ENCODE measurements at places on chromosomes 3 and 15. TPM values are rescaled to one million over a fixed set of nuclear protein-coding genes. Genes with fewer than 3 reads are reported as not detected.

- DNase-seq = peak; percentile 63
These were observed 517.3 kb downstream of the MECOM start for GRCh38 chr3:169146179-169146665.

The RTF1 gene
- 35.7 TPM for total RNA-seq

DNA sequence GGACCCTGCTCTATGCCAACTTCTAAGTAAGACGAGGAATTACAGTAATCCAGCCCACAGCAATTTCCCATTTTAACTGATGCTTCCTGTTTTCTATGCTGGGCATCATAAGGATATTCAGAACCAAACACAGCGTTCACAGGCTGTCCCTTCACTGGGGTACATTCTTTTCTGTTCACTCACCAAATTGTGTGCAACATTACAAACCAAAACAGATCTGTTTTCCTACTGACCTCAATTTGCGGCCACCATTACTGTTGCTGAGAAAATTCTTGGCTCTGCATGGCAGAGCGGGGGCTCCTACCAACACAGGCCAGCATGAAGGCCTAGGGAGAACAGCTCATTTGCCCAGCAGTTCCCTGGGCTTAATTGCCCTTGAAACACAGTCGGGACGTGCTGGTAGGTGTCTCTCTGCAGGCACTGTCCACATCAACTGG, 76.5 kb downstream of the MYO1E start:
- no peak for DNase-seq

GRCh38 chr15:78000091-78000926, 77.2 kb downstream of the TBC1D2B start:
- peak; percentile 88 for DNase-seq

DNA sequence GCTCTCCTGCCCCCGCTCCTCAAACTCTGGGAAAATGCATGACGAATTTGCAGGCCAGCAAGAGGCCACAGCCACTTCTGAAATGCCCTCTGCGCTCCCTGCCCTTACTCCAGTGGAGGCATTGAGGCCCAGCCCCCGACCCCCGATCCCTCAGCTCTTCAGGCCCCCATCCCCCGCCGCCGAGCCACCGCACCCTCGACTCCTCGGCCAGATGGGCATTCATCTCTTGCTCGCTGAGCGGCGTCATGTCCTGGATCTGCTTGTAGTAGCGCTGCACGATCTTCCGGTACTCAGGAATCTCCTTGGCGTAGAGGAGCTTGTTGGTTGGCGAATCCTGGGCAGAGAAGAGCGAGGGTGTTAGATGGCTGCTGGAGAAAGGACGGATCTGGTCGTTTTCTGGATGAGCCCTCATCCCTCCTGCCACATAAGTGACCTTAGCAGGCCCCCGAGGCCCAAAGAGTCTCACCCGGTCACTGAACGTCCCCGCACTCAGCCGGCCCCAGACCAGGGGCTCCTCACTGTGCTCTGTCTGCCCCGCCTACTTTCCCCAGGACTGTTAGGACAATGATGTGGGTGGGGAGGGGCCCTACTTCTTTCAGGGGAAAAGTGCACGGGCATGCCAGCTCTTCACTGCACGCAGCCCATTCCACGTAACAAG, 14.0 kb downstream of the H1-8 start:
- DNase-seq = no peak

DNA sequence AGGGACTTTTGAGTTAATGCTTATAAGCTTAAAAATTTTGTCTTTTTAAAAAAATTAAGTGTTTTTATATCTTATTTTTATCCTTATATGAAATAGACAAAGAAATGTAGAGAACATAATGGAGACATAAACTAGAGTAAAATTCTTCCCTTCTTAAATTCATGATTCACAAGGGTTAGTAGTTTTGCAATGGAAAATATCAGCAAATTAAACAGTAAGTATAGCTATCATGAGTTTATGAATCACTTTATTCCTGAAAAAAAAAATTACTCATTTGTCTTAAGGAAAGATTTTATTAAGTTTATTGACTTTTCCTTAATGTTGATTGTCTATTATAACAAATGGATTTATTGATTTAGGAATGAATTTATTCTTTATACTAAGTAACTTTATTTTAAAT, 4.3 kb downstream of the ATP6V1A start:
- DNase-seq = no peak

GRCh38 chr15:85615930-85616329, 178.8 kb downstream of the KLHL25 start:
- no peak for DNase-seq

The GASK1A gene
- total RNA-seq = 18.9 TPM

- no peak for DNase-seq
These were observed 12.6 kb downstream of the RASGRP1 start for GRCh38 chr15:38551720-38552648.

DNA sequence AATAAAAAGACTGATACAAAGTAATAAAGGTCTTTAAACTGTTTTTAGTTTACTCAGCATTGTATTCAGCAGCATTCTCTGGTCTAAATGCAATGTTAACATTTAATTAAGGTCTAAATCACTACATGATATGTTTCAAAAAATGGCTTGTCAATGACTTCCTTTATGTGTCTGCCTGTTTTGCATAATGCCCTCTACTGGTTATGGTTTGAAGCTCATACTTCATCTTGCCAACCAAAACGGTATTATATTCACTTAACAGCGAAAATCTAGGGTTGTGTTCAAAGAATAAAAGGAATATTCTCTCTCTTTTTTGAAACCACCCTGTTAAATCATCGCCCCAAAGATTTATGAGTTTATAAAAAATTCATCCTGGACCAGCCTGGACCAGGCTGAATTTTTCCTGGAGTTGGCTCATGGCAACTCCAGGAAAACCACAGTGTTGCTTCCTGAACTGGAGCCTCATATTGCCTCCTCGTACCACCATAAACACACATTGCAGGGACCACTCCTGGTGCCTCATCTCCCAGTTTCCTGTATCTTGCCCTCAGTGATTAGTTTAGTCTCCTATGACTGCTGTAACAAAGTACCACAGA, 6.7 kb upstream of the NCEH1 start:
- DNase-seq = no peak

DNA sequence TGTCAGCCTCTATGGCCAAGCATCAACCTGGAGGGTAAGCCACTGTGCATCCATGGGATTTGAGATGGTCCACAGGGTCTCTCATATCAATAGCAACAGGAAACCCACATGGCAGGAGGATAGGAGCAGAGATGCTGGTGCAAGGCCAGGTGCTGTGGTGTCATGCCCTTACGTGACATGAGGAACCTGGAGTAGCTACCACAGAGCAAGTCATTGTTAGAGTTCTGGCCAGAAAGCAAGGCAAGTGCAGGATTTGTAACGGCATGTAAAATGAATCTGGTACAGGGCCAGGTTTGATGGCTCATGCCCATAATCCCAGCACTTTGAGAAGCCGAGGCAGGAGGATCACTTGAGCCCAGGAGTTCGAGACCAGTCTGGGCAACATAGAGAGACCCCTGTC, 14.8 kb upstream of the ZNF774 start:
- peak; percentile 11 for DNase-seq

The DIS3L gene
- total RNA-seq = 39.3 TPM

GRCh38 chr15:59501597-59501996, 63.6 kb downstream of the FAM81A start:
- no peak for DNase-seq

DNA sequence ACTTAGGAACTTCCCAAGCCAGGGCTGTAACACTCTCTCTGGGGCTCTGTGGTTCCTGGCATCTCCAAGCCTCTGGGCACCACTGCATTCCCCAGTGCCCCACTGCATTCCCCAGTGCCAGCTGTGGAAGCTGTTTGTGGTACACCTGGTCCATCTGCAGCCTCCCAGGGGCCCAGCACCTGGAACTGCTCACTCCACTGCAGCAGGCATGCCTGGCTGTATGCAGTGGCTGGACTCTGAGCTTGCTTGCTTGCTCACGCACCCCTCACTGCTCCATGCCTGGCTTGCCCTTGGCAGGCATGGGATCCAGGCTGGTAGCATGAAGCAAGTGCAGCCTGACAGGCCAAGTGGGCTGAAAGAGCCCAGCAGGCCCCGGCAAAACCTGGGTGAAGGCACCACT, 512.1 kb downstream of the SQOR start:
- DNase-seq = no peak

The UROC1 gene
- total RNA-seq = not detected

DNA sequence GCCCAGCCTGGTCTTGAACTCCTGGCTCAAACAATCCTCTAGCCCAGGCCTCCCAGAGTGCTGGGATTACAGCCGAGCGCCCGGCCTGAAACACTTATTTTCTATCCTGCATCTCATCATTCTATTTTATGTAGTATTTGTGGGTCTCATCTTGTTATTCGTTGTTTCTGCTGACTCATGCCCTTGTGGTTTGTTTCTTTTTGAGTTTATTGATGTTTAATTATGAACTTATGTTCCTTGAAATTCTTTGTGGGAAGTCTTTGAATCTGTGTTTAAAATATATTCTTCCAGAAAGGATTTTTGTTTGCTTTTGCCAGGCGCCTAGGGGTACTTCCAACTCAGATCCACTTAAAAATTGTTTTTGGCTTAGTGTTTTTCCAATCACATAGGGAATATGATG, 78.3 kb upstream of the C15orf39 start:
- DNase-seq = no peak

The ADAMTS17 gene
- 1.2 TPM for total RNA-seq

DNA sequence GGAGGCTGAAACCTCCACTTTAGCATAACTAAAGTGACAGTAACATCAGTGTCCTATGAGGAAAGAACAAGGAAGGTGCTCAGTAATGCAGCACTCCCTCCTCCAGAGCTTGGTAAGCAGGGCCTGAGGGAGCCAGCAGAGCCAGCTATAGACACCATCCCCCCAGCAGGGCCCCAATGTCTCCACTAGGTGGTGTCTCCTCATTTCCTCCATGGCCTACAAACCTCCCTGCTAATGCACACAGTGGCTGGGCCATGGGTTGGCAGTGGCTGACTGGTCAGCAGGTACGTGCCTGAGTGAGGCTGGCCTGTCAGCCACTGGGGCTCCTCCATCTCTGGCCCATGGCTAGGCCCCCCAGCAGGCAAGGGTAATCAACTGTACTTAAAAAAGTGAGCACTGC, 13.6 kb downstream of the MRPS25 start:
- DNase-seq = no peak

GRCh38 chr3:87298111-87298718, 21.8 kb upstream of the POU1F1 start:
- DNase-seq = no peak

The IL20RB gene
- total RNA-seq = not detected

DNA sequence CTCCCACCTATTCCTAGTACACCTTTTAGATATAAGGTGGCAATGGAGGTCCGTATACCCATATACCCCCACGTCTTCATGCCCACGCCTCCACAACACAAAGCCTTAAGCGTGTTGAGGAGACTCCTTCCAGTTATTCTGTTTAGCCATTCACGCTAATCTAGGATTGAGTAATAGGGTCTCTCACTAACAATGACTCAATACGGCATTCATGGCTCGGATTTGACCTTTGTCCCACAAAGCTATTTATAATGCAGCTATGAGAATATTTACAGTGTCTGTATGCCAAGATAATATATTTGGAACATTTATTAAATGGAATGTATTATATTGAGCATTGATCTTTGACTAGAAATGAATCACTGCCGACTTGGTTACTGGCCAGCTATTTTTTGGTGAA, 215.8 kb downstream of the KCNH8 start:
- no peak for DNase-seq

The XIRP1 gene
- total RNA-seq = 0.54 TPM

GRCh38 chr3:101979033-101979432, 129.7 kb downstream of the NFKBIZ start:
- DNase-seq = no peak

DNA sequence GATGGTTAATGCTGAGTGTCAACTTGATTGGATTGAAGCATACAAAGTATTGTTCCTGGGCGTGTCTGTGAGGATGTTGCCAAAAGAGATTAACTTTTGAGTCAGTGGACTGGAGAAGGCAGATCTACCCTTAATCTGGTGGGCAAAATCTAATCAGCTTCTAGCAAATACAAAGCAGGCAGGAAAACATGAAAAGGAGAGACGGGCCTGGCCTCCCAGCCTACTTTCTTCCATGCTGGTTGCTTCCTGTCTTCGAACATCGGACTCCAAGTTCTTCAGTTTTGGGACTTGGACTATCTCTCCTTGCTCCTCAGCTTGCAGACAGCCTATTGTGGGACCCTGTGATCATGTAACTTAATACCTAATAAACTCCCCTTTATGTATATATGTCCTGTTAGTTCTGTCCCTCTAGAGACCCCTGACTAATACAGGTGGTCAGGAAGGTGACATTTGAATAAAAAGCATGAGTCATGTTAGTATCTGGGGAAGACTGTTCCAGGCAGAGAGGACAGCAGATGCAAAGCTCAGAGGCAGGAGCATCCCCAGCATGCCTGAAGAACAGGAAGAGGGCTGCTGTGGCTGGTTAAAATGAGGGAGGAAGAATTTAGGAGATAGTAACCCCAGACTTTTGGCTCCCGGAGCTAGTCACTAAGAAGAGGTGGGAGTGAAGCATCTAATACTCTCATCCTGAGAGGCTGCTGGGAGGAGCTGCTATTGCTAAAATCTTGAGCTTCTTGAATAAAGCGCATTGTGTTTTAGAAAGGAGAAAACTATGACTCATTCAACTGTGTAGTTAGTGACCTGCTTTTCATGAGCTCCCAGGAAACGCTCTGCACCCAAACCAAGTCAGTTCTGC, 207.4 kb upstream of the HES1 start:
- DNase-seq = no peak

GRCh38 chr3:14237457-14237856, 58.8 kb downstream of the LSM3 start:
- DNase-seq = no peak

The HCLS1 gene
- total RNA-seq = 34.2 TPM

- DNase-seq = no peak
These were observed 49.3 kb downstream of the ZNF621 start for GRCh38 chr3:40574050-40574449.

- no peak for DNase-seq
These were observed 156.9 kb downstream of the SUCNR1 start for GRCh38 chr3:152030320-152030719.
